Non-pigmented ciliary epithelial cell (primary cell): ENCODE measurements at places on chromosomes 7 and 10.

- DNase-seq = no peak
Observed at GRCh38 chr7:112554591-112554990, 73.8 kb downstream of the LSMEM1 start.

DNA sequence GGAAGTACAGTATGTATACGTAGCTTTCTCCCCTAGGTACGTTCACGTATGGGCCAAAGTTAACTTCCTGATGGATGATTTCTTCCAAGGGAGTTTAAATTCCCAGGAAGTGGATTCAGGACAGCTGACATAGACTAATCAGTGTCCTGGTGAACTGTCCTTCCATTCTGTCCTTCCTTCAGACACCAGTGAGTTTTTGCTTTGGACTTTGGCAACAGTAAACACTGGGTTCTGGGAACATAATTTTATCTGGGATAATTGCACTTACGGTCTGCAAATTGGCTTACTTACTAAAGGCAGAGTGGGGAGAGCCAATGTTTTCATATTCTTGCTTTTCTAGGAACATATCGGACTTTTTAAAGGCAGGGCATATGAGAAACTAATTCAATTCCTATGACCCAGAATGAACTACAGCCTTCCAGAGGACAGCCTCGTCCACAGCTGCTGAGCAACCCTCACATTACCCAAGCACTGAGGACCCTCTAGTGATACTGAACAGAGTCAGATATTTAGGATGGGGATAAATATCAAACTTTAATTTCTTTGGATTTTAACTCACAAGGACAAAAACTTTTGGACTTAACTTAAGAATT, 97.9 kb downstream of the RAB18 start:
- no peak for DNase-seq

GRCh38 chr7:29224726-29225125, 30.2 kb downstream of the CHN2 start:
- DNase-seq = no peak

GRCh38 chr7:121084748-121085336, 96.3 kb downstream of the CPED1 start:
- peak; percentile 86 for DNase-seq

- no peak for DNase-seq
Observed at GRCh38 chr10:61272781-61273180, 180.4 kb downstream of the TMEM26 start.

DNA sequence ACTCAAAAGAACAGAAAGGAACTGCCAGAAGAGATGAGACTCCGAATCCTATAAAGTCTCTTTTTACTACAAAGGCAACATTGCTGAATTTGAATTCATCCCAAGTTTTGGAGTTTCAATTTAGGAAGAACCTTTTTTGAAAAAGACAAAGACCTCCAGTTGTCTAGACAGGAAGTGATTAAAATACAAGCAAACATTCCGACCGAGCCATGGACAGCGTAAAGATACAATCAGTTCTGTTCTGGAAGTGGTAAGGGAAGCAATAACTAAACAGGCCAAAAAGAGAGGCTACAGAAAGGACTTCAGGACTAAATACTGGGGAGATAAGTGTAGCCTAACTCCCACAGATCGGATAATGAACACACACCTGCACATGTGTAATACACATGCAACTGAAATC, 101.0 kb downstream of the SMURF1 start:
- no peak for DNase-seq

DNA sequence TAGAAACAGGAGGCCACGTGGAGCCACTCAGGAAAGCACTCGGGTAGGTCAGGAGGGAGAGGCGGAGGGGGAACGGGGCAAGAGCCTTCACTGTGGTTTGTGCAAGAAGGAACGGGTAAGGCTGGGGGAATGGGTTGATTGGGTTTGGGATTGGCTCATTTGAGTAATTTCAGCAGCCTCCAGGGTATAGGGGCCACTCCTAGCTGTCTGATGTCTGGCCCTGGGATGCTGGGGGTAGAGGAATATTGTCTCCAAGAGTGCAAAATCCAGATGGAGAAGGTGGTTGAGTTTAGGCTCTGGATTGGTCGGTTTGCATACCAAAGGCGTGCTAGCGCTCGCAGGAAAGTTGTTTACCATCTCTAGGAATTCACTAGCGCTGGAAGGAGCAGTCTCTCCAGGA, 47.2 kb downstream of the MYL10 start:
- no peak for DNase-seq

DNA sequence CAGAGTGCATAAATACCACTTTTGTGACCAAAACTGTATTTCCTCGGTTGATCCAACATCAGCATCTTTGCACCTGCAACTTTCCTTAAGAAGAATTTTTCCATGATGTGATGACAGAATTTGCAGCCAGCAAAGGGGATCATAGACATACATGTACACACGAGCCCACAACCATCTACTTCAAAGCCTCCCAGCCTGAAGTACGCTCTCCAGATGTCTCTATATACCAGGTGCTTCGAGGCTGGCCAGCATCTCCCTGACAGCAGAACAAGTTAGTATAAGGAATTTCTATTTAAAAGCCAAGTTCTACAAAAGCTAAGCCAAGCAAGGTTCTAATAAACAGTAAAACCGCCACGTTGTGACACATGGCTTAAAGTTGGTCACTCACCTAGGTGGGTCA, 328.5 kb downstream of the KCNMA1 start:
- no peak for DNase-seq

DNA sequence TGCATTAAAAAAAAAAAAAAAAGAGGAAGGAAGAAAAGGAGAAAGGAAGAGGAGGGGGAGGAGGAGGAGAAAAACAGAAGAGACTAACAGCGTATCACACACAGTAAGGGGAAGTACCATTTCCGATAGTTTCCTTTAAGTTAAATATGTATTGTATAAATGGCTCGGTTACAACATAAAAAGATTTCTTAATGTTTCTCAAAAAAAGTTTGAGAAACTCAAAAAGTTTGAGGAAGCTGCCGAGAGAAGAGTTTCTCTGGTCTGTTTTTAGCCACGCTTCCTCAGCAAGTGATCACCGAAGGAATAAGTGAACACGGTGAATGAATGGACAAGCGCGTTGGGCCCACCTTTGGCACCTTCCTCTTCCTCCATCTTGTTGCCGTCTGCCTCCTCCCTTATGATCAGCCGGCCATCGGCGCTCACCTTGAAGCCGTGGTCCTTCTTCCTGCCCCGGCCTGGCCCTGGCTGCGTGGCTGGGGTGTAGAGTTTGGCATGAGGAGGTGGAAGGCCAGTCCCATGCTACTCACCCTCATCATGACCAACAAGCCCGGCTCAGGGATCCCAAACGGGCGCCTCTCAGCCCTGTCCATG, 31.3 kb upstream of the FRAT2 start:
- DNase-seq = no peak

DNA sequence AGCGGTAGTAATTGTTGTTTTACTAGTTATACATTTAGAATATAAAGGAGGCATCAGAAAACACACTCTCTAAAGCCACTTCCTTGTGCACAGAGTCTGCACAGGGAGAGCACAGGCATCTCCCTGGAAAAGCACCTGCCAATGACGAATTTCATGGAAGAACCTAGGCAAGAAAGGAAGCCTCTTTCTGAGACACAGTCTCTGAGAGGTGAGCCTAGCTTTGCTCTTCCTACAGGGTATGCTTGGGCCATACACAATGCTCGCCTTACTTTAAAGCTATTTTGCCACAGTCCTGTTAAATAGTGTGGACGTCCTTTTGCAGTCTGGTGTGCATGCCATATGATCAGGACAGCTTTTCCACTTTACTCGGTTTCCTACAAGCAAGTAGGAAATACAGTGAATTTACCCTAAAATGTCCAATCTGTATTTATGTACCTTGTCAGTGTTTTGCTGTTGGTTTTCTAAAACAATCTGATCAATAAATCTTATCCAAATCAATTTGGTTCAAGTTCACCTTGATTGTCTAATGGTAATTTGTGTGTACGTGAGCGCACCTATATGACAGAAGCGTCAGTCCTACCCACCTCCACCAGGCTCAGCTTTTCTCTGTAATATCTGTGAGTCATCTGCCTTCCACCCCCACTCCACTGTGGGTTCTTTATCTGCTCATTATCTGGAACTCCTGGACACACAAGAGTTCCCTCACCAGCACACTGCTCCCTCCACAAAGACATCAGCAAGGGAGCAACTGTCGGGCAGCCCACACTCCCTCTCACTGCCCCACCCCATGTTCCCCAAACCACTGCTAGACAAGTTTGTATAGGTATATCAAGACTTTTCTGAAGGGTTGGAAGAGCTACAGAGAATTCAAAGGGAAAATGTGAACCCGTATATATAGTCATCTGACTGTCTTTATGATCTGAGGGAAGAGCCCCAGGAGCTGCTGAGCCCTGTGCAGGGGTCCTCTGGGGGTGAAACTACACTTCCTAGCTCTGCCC, 65.2 kb downstream of the KLHDC10 start:
- DNase-seq = no peak

DNA sequence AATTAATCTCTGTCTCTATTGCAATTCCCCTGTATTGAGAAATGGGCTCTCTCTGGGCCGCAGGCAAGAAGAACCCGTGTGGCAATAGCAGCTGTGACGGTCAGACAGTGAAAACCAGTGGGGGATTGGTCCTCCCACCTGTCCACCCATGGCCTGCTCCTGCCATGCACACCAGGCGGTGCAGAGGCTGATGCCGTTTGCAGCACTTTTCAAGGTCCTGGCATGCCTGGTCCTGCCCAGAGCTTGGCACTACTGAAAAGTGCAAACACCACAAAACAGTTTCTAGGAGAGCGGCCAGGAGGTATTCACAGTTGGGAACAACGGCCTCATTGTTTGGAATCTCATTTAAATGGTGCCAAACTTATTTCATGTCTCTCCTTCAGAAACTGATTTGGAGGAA, 41.5 kb downstream of the PSPH start:
- no peak for DNase-seq

GRCh38 chr10:45308707-45309106, 6.7 kb downstream of the OR13A1 start:
- DNase-seq = no peak

DNA sequence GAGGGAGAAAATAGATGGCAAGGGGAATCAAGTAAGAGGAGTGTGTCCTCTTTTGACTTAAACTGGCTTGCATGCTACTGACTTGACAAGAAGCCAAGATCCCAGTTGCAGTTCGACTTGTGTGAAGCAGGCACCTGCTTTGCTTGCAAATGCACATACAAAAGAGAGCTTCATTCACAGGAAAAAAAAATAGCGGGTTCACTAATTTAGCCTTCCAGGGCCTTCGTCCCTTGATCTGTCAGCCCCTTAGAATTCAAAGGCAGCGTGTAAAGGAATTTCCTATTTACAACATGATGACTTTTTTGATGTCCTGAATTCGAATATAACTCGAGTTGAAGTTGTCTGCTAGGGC, 192.1 kb downstream of the CELF2 start:
- no peak for DNase-seq

DNA sequence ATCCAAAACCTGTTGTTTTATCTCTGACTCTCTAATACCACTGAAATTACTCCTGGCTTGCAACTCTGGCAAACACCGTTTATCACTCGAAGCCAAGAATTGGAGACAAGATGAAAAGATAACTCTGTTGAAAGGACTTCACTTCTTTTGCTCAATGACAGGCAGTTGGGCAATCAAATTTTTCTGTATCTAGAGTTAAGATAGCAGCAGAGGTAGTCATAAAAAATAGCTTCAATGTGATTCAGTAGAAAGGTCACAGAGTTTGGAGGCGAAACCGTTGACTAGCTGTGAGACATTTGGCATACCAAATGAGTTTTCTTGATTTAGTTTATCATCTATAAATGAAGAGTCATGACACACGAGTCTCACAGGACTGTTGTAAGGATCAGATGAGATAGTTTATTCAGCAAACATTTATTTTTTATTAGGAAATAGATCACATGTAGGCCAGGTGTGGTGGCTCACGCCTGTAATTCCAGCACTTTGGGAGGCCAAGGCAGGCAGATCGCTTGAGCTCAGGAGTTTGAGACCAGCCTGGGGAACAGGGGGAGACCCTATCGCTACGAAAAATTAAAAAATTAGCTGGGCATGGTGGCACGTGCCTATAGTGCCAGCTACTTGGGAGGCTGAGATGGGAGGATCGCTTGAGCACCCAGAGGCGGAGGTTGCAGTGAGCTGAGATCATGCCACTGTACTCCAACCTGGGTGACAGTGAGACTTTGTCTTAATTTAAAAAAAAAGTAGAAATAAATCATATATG, 23.6 kb downstream of the AKR1B1 start:
- no peak for DNase-seq

DNA sequence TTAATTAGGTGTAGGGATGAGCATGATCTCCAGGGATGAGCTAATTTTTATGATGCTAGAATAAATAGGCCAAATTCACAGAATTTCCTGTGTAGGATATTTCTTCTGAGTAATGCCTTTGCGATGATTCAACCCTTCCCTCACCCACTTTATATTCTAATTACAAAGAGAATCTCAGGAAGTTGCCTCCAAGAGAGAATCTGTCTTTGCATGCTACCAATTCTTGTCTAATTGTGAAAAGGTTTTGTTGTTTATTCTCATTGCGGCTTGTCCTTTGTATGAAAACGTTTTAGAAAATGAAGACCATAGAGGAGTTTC, 6.3 kb downstream of the C7orf57 start:
- no peak for DNase-seq

DNA sequence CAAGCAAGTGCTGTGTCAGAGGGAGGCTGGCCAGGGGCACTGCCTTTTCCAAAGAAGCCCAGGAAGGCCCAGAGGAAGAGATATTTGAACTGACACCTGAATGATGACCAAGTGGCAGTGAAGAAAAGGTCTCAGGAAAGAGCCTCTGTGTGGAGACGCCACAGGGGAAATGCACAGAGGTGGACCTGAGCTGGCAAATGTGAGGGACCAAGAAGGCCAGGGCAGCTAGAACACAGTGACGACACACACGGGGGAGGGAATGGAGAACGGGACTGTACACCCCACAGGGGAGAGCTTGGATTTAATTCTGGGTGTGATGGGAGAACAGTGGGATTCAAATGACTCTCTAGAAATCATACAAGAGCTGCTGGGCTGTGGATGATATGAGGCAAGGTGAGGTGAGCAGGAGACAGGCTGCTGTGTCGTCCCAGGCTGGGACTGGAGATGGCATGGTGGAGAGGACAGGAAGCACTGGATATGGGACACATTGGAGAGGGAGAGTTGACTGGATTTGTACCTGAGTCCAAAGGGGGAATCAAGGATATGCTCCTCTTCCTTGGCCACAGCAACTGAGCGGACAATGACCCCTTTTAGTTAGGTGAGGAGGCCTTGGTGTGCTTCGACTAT, 84.2 kb upstream of the DDC start:
- no peak for DNase-seq

- peak; percentile 32 for DNase-seq
Observed at GRCh38 chr7:35003679-35004303, 33.5 kb downstream of the DPY19L1 start.

- no peak for DNase-seq
Observed at GRCh38 chr7:131896165-131896863, 339.9 kb upstream of the PODXL start.

DNA sequence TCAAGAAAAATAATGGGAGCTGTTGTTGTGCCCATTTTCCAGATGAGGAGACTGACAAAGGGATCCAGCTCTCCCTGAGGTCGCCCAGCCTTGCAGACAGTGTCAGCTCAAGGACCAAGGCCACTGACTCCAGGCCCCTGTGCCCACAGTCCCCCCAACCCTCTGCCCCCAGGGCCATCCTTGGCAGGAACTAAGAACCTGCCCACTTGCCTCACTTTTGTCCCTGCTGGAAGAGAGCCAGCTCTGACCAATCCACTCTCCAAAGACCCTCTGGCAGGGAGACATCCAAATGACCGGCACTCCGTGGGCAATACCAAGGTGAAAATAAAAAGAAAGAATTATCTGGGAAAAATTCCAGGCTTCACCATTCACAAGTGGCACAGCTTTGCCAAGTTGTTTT, 101.3 kb downstream of the TCERG1L start:
- no peak for DNase-seq

GRCh38 chr10:112246-112645, 23.0 kb upstream of the ZMYND11 start:
- no peak for DNase-seq

GRCh38 chr10:88693392-88694020, 12.5 kb upstream of the LIPK start:
- DNase-seq = no peak
